ENCODE measurements at places on chromosomes 4 and X.
A peak's percentile ranks its signal among the peaks of the same experiment; 100 is the strongest.

GRCh38 chrX:115906276-115906675 lies 264.3 kb upstream of the AGTR2 start:
- DNase-seq: no peak

DNA sequence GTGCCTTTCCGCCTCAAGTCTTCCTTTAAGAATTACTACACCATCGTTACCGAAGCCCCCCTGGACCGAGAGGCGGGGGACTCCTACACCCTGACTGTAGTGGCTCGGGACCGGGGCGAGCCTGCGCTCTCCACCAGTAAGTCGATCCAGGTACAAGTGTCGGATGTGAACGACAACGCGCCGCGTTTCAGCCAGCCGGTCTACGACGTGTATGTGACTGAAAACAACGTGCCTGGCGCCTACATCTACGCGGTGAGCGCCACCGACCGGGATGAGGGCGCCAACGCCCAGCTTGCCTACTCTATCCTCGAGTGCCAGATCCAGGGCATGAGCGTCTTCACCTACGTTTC lies 2.2 kb downstream of the PCDH10 start:
- DNase-seq: peak; percentile 20

GRCh38 chr4:41133454-41134018 lies 80.8 kb downstream of the APBB2 start:
- DNase-seq: no peak

GRCh38 chr4:152935631-152936445 lies at the start of gene FHDC1:
Gene FHDC1 (plus strand): TSS chr4:152936323. CDS start chr4:152943058, 6,735 bp downstream.
- no peak for DNase-seq

DNA sequence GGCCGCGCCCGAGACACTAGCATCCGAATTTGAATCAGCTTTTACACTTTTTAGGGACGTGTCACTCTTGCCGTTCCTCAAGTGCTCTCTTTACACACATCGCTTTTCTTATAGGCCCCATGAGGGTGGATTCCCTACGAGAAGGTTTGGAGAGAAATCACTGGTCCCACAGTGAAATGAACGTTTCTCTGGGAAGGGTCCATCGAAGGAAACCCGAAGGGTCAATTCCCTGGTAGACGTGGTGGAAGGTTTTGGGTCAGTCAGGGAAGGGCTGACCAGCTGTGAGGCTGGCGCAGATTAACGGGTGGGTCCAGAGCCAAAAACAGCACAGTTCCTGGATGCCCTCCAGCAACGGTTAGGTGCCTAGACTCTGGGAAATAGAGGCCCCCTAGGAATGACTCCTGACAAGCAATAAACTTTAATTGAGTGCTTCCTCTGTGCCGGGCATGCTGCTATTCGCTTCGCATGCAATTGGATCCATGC lies 35.9 kb downstream of the ETDC start:
- DNase-seq: peak; percentile 68

DNA sequence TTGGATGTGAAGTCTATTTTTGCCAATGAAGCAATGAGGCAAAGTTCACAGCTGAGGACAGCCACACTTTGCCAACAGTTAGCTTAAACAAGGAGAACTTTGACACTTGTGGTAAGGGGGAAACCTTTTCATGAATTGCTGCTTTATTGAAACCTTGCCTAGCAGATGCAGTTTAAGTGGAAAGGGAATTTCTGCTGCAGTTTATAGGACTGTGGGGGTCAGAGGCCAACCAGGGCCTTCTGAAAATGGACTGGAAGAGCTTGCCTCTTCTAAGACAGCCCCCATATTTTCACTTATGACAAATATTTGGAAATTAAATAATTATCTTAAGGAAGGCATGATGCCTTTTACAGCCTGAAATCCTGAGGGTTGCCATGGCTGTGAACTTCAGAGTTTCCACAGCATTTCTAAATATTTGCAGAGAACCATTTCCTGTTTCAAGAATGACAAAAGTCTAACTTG lies 550.3 kb downstream of the RAB28 start:
- no peak for DNase-seq

- DNase-seq: no peak
Measured at GRCh38 chr4:43690116-43690515, 758.5 kb downstream of the KCTD8 start.

- DNase-seq: no peak
Measured at GRCh38 chr4:57098941-57099340, 11.2 kb downstream of the IGFBP7 start.
